Stimulated activated CD8-positive, alpha-beta memory T cell treated with anti-CD3 and anti-CD28 coated beads, Interleukin-4, amount 100 ng/mL, for 4 hours (primary cell): ENCODE measurements at places on chromosomes 2 and 18.

DNA sequence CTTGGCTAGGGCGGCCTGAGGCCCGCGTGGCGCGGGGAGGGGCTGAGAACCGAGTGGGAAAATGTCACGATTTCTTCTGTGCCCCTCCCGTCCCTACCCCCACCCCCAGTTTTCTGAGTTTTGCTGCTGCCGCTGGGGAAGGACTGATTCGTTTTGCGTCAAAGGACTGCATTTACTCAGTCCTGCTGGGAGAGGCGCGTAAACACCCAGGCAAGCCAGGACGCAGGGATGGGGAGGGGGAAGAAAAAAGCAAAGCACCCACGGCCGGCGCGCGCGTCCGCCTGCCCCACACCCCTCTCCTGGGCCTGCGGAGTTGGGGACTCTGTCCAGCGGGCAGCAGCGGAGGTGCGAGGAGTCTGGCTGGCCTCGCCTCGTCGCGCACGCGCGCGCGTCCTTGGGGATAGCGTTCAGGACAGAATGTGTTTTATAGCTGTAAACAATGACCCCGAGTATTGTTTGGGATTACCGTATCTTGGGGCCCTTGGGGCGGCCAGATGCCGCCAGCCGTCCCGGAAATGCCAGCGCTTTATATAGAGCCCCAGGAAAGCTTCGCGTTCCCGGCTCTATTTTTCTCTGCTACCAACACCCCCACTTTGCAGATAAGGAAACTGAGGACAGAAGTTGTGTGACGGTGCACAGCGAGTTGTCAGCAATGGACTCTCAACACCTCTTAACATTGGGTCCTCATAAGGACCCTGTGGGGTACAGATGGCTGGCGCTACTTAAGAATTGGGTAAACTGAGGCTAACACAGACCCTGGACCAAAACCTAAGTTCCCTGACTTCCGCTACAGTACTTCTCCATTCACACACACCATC lies 1.7 kb upstream of the FOSL2 start:
- DNase-seq: no peak

DNA sequence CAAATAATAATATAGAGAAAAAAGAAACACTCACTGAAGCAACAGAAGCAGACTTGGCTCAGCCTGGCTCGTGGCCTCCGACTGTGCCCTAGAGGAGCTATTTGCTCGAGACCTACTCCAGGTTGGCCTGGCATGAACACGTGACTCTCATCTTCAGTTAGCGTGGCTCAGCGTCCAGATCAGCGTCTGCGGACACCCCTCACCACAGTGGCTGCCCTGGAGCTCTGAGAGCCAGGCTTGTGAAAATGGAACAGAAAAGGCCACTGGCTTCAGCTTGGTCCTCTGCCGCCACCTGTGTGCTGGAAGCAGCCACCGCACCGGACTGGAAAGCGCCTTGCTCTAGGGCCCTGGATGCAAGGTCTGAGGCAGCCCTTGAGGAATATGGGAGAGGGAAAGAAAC lies 1184.0 kb upstream of the GYPC start:
- DNase-seq: no peak

DNA sequence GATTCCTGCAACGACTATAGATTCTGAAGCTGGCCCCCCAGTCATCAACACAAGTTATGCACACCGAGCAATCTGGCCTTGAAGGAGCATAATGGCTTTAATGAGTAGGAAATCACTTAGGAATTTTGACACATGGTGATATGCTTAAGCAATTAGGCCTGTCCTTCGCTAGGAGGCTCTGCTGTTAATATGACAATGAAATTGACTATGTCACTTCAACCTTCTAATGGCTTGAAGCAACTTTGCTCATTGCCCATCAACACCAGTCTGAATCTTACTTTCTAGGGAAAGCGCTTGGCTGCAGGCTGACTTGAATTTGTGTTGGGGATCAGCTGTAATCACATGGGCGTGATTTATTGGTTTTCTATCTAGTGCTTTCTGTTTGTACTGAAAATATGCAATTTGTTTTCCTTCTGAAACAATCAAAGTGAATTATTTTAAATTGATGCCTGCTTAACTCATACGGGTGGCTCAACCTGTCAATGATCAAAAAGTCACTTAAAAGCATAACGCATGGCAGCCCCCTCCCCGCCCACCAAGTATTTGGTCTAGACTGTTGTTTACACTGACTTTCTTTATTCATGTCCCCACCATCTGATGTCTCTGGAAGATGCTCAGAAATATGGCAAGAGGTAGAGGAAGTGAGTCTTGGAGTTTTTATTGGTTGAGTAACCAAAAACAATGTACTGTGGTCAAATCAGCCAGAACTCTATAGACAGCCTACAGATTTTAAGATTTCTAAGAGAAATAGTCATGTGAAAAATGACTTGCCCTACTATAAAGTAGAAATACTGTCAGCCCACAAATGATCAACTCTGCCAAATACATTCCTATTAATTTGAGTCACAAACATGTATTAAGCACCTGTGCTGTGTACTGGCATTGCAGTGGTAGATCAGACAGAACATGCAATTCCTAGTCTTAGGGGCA lies 344.9 kb downstream of the RBM43 start:
- no peak for DNase-seq

DNA sequence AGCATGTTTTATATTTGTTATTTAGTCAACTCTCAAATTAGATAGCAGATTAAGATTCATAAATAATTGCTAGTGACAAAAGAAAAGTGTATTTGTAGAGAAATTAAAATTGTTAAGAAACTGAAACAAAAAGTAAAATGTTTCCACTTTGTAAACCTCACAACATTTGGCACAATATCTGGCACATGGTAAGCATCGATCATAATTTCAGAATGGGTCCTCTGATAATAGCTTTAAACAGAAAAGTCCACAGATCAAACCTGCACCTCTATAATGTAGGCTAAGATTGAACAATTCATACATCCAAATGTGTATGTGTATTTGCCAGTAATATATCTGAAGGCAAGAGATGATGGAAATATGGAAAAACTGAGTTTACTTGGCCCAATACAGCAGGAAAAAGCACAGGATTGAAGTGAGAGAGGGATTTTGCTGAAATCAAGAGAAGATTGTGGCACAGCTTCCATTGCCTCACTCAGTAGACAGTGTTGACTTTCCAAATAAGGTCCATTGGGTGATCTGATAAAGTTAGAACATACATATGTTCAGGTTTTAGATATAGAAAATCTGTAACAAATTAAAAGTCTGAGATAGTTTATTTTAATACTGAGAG lies 39.4 kb downstream of the COBLL1 start:
- DNase-seq: no peak

DNA sequence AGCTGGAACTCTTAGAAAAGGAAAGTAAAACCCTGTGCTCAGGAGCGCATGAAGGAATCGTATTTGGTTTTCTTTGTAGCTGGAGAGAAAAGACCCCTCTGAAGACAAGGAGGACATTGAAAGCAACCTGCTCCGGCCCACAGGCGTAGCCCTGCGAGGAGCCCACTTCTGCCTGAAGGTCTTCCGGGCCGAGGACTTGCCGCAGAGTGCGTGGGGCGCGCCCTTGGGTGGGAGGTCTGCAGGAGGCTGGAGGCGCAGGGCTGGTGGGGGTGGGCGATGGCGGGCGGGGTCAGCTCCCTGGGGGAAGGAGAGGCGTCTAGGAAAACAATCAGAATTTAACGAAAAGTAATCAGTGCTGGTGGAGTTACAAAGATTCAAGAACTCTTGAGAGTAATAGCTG lies 72.8 kb downstream of the DYSF start:
- no peak for DNase-seq
